ENCODE measurements at places on chromosomes 6 and 20. TPM values are rescaled to one million over a fixed set of nuclear protein-coding genes. Genes with fewer than 3 reads are reported as not detected.

- no peak for DNase-seq
These were observed 90.4 kb downstream of the FNDC1 start for GRCh38 chr6:159259441-159260125.

GRCh38 chr6:4780360-4780812 is 4.2 kb downstream of the CDYL start:
- no peak for DNase-seq

TCP11 gene
- not detected for total RNA-seq

TTK gene
- 22.4 TPM for total RNA-seq

DNA sequence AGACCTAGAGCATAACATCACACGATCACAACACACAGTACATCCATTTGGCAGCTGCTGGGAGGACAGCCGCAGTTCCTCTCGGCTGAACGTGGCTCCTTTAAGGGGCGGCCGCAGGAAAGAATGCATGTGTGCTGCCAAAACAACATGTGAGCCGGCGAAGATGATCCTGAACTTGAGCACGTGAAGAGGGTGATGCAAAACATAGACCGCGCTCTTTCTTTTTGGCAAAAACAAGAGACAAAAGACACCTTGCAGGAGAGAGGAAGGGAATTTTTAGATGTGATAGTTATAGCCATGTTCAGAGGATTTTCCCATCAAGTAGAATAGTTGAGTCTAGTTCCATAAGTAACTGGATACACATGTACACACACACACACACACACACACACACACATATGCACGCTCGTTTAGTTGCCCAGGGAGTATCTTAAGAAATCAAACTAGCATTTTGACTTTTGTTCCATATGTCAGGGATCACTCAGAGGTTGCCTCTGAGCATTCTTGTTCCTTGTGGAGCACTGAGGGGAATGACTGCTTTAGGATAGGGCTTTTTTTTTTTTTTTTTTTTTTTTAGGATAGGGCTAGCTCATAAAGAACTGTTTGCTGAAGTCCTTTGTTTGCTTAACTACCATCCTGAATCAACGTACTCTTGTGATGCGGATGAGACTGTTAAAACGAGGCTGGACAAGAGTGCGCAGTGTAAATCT is 21.7 kb upstream of the RANBP9 start:
- DNase-seq = no peak

GRCh38 chr6:7505189-7505699 is 36.2 kb upstream of the DSP start:
- DNase-seq = no peak

C20orf202 gene
- not detected for total RNA-seq

BCAS1 gene
- not detected for total RNA-seq

DNA sequence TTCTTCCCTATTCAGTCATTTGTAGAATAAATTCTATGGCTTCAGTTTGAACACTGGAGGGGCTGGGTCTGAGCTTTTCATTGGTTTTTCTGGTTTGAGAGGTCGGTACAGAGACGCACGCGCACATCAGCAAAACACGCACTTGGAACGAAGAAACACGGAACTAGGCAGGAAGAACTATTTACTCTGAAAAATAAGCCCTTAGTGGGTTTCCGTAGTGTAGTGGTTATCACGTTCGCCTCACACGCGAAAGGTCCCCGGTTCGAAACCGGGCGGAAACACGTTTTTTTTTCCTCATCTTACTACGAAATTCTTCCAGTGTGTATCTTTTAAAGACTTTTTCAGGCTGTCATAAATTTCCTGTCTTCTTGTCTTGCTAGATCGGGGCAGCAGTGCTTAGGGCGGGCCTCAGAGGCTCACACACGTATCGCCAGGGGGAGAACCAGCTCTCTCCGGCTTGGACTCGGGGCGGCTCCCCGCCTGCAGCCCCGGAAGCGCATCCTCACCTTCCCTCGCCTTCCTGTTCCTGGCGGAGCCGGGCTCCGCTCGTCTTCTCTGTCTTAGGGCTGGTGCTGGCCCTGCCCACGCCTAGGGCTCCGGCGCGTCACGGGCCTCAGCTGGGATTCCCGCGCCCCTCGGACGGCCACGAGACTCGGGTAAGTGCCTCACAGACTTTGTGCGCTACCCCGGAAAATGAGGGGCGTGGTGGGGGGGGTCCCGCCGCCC is at the start of gene HMGN4:
Gene HMGN4, plus strand, starts transcription at position 521 of the 726 bp plus-strand sequence. CDS start 6,841 bp downstream, outside the sequence.
- DNase-seq = peak; percentile 80

HCRTR2 gene
- total RNA-seq = not detected

GRCh38 chr20:8291200-8291599 is 159.1 kb downstream of the PLCB1 start:
- DNase-seq = no peak

TP53TG5 gene
- total RNA-seq = 0.07 TPM

DNA sequence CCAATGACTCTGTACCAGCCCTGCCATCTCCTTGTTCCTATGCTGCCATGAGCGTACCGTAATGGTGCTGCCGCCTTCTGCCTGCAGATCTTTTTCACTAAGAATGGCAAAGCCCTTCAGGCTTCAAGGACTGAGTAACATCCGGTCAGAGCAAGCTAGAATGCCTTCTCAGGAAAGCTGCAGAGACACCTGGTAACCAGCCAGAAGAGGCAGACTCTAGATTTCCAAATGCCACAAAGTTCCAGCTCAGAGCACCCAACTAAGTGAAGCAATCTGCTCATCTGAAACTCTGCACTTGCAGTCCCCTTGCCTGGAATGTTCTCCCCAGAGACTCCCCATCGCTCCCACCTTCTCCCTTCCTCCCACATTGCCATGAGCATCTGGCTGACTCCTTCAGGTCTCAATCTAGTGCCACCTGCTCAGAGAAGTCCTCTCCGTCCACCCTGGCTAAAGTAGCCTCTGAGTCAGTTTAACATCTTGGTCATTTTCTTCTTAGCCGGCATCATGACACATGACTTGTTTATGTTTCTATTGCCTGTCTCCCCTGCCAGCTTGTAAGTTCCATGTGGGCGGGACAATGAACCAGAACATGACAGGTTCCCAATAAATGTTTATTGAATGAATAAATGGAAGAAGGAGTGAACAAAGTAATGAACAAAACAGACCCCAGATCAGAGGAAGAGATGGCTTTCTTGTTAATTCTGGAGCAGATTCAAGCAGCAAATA is 6.9 kb upstream of the OCSTAMP start:
- no peak for DNase-seq

DNA sequence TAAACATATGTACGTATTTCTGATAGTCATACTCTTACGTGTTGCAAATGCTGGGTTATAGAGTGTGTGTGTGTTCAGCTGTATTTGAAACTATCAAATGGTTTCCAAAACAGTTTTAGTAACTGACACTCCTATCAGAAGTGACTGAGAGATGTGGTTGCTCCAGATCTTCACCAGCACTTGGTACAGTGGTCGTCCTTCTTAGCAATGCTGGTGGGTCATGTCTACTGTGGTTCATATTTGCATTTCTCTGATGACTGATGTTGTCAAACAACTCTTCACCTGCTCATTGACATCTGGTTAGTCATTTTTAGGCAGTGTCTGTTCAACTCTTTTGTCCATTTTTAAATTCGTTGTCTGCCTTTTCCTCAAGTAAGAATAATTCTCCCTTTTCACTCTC is 259.3 kb downstream of the KIF16B start:
- no peak for DNase-seq

GRCh38 chr6:53139841-53140413 is 8.7 kb downstream of the GCM1 start:
- DNase-seq = no peak

DNA sequence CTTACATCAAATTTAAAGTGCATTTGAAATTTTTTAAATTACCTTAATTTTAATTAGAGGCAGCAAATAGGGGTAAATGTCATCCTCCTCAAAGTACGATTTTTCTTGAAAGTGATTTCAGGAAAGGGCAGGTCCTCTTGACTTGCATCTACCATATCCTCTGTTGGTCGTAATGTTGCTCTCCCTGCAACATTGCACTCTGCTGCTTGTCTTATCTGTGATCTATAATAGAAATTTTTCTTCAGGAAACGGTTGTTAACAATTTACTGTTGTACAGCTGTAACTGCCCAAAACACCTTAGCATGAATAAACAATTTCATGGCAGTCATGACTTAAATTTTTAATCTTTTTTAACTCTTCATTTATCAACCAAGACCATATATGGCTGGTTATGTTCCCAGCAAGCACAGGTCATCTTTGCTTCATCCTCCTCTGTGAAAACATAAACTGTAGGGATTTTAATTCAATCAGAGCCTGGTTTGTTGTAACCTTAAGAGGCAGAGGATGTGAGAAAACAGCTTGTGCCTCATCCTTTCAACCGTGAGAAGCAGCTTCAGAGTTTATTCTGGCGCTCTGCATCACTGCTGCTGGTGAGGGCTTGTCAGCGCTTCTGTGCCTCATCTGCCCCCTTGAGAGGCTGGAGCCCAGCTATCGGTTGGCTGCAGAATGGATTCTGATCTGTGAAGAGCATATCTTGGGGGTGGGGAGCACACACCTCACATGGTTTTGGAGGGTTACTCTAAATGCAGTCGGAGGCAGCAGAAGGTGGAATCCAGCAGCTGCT is 56.0 kb downstream of the CTNNBL1 start:
- DNase-seq = no peak

ARG1 gene
- total RNA-seq = not detected

- no peak for DNase-seq
These were observed 40.4 kb downstream of the TFEB start for GRCh38 chr6:41694815-41695526.

LTB gene
- total RNA-seq = 270 TPM

- DNase-seq = no peak
These were observed 21.2 kb upstream of the BHLHE23 start for GRCh38 chr20:63027922-63028389.

DNA sequence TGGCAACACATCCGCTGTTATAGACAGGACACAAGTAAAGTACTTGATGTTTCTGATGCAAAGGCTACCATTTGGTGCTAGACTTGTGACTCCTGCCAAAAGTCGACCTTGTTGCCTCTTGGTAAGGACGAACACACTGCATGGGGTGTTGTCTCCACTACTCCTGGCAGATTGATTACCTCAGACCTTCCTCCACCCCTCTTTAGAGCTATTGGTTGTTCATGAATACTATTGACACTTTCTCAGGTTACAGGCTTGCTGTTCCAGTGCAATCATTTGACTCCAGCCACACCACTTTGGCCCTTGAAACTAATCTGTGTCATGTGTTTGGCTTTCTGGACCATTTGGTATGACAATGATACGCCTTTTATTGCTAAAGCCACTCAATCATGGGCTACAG is 62.3 kb downstream of the TRMT11 start:
- DNase-seq = no peak

TAGAP gene
- total RNA-seq = 245 TPM

GRCh38 chr6:52352239-52353018 is 9.5 kb upstream of the PAQR8 start:
- DNase-seq = no peak

DNA sequence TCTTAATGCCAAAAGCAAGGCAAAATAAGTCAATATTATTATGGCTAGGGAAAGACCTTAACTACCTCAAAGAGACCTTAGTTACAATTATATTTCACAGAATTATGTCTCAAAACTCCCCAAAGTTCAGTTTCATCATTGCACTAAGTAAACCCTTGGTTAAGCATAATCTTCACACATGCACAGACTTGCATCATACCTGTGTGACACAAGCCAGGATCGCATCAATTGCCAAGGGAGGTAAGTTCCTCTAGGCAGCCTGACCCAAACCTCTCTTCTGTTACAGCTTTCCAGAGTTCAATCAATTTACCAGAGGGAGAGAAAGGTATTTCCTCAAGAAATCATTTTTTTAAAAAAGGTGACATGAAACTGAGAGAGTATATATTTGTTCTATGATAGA is 31.9 kb upstream of the PRSS35 start:
- no peak for DNase-seq

- no peak for DNase-seq
These were observed 25.2 kb upstream of the TLDC2 start for GRCh38 chr20:36850759-36851158.

DNA sequence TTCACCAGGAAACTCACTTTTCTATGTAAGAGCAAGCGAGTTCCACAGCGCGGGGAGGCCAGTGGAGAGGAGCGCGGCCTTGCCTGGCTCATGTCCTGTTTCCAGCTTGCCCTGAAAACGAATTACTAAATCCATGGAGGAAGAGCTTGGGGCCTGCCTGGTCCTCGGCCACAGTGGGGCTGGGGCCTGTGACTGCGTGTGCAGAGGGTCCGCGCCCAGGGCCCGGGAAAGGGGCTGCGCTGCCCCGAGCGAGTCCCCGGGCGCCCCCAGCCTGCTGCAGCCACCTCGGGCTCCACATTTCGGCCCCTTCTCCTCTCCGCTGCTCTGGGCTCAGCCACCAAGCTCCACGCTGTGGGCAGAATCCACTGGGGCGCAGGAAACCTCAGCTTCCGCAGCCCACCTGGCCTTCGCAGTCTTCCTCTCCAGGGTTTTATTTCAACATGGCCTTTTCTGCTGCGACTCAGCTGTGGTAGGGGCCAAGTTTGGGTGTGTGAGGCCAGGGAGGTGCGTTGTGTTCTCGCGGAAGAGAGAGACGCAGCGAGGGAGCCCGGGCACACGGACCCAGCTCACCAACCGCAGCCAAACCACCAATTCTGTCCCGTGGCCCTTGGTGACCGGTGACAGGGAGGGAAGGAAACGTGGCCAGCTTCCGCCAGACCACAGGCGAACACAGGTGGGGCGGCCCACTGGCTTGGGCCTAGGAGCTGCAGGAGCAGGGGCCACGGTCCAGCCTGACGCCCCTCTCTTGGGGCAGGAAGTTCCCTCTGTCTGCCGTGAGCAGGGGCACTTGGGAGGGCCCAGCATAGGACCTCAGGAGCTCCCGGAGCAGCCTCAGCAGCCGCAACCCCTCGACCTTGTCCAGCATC is 211.4 kb downstream of the ERMARD start:
- DNase-seq = no peak

SLC22A2 gene
- not detected for total RNA-seq

LTA gene
- total RNA-seq = 1,021 TPM

- no peak for DNase-seq
These were observed 6.7 kb upstream of the IFT52 start for GRCh38 chr20:43583982-43584432.

SALL4 gene
- 1.0 TPM for total RNA-seq

GRCh38 chr20:34916774-34917354 is 38.7 kb downstream of the GSS start:
- no peak for DNase-seq

DNA sequence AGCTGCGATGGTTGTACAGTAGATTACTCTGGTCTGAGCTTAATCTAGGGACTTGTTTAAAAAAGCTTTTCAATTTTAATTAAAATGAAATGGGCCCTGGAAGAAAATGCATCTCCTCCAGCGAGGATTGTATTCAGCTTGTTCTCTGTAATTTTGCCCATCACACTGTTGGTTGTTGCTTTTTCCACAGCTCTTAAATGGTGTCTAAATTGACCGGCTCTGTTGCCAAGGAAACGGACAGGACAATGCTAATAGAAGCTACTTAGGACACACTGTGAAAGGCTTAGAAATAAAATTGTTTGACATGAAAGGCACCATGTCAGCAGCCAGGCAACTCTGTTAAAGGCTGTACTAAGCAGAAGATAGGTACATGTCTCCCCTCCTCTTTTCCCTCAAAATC is 116.7 kb upstream of the NRSN1 start:
- no peak for DNase-seq
